ENCODE measurements at places on chromosomes 12 and 14.

DNA sequence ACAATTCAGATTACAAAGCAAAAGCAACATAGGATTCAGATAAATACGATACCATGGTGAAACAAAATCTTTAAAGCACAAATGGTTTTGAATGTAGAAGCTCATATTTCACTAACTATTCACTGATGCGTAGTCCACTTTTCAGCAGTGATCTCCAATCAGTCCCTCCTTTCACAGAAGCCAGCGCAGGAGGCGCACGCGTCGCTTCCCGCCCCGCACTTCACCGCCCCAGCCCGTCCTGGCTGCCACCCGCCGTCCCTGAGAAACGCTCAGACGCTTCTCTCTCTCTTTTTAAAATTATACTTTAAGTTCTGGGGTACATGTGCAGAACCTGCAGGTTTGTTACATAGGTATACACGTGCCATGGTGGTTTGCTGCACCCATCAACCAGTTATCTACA, 19.8 kb upstream of the CHFR start:
- DNase-seq, result no peak

DNA sequence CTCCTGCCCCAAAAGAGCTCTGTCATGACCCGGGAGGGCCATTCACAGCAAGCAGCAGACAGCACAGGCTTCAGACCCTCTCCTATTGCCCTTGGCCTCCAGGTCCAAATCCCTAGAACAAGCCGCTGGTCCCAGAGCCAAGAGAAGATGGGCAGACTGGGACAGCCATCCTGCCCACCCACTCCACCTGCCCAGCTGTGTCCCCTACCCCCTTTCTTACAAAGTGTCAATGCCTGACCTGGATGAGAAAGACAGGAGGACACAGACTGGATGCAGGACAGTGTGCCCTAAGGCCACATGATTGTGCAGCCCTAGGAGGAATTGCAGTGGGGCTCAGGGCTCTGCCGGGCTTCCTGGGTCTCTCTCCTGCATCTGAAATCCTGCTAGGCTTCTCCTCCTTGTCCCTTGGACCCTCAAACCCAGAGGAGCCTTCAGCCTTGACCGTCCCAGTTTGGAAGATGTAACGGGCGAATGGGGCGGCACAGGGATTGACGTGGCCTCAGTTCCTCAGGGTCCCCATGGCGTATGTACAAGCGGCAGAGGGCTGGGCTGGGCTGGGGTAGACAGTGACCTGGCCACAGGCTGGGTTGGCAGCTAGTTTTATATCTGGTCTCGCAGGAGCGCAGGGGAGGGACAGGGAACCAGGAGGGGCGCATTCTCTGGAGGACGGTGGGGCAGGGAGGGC, 27.1 kb upstream of the BCDIN3D start:
- DNase-seq, result no peak

DNA sequence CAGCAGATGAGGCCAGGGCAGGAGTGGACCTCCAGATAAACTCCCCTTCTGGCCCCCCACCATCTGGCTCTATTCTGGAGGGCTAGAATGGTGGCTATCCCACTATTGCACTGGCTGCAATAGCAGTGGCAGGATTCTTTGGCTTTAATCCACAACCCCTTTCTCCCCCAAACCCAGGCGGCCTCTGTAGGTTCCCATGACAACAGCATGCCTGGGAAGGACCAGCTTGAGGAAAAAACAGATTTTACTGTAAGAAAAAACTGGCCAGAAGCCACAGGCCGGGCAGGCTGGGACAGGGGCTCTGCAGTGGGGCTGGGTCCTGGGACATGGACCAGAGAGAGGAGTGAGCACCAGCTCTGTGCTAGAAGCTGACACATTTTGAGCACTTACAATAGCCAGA, 13.6 kb upstream of the ACVR1B start:
- no peak for DNase-seq

DNA sequence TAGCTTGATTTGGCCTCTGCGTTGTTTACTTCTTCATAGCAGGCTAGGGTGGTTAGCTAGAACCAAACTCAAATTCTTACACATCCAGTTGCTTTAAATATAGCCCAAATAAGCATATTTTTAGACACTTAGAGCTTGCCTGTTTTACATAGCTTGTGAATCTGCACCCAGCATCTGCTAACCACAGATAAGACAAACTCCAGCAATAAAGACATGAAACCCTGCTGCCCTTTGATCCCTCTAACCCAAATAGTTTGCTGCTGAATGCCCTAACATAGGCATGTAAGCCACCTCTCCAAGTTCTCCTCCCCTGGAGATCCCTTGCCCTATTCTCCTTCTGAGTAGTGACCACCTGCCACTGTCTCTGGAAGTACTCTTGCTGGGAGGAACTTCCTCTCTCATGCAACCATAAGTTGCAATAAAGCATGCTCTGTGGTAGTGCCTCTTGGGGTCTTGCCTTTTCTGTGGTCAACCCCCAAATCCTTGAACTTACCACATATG, 185.6 kb downstream of the TMEM117 start:
- DNase-seq, result no peak

GRCh38 chr14:101226603-101227425, 323.3 kb upstream of the RTL1 start:
- DNase-seq, result no peak

DNA sequence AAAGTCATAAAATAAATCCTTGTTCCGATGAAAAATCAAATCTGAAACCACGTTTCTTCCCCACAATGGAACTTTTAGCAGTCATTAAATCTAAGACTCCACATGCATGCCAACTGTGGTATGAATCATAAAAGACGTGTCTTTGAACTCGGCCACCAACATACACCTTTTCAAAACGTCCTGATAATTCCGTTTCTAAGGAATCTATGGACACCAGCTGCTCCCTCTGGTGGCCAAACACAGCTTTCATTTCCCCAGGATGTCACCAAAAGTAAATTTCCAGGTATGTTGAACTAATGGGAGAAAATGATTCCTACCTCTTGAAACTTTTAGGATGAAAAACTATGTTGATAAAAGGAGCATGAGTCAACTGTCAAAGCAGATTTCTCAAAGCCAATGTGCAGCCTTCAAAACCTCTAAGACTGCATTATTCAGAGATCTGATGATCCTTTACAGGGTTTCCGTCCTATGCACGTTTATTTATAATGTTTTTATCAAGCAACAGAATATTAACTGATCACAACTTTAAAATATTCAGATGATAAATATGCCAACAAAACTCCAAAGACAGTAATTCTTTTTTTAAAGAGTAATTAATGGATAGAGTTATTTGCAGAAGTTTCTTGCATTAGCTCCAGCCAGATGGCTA, 96.2 kb downstream of the CIT start:
- DNase-seq, result no peak
